ENCODE measurements at places on chromosomes 7 and 10. TPM values are rescaled to one million over a fixed set of nuclear protein-coding genes. Genes with fewer than 3 reads are reported as not detected.

SLC39A12 gene
- total RNA-seq, result not detected

NSUN5 gene
- 20.1 TPM for total RNA-seq

TCAF2 gene
- 0.35 TPM for total RNA-seq

HOXA2 gene
- 0.35 TPM for total RNA-seq

OR2A12 gene
- total RNA-seq, result not detected

HOXA4 gene
- 0.17 TPM for total RNA-seq

PLAU gene
- 1,509 TPM for total RNA-seq

GHRHR gene
- not detected for total RNA-seq

C1GALT1 gene
- total RNA-seq, result 59.0 TPM

TMEM225B gene
- 0.55 TPM for total RNA-seq

NUTM2A gene
- 0.35 TPM for total RNA-seq
